ENCODE measurements at places on chromosomes 5 and 9. TPM values are rescaled to one million over a fixed set of nuclear protein-coding genes. Genes with fewer than 3 reads are reported as not detected.

The TMEM215 gene
- total RNA-seq: not detected

The FOXD4L4 gene
- 0.29 TPM for total RNA-seq

The NIM1K gene
- total RNA-seq: 9.1 TPM

The ZBTB26 gene
- total RNA-seq: 3.6 TPM

The SLC6A18 gene
- total RNA-seq: not detected

The CCNO gene
- total RNA-seq: not detected
